Left kidney (tissue), 8 donors: ENCODE measurements at places on chromosomes 16 and 17. TPM values are rescaled to one million over a fixed set of nuclear protein-coding genes. Genes with fewer than 3 reads are reported as not detected.

GRCh38 chr16:75506574-75506973, 11.3 kb upstream of the CHST6 start:
- no peak for DNase-seq

DNA sequence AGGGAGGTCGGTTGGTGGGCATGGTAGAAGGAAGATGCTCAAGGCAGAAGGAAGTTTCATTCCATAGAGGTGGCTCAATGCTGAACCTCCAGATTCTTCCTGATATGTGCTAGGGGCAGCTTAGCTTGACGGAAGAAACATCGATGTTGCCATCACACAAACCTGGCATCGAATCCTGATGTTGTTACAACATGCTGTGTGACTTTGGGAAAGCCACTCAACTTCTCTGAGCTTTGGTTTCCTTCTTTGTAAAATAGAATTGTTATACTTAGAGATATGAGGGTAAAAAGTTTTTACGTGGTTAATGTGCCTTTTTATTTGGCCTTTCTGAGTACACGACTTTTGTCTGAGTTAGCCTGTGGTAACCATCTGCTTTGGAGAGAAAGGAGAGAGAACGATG, 287.9 kb downstream of the SHISA9 start:
- no peak for DNase-seq

GRCh38 chr17:39754958-39755553, 17.3 kb downstream of the GRB7 start:
- no peak for DNase-seq

DNA sequence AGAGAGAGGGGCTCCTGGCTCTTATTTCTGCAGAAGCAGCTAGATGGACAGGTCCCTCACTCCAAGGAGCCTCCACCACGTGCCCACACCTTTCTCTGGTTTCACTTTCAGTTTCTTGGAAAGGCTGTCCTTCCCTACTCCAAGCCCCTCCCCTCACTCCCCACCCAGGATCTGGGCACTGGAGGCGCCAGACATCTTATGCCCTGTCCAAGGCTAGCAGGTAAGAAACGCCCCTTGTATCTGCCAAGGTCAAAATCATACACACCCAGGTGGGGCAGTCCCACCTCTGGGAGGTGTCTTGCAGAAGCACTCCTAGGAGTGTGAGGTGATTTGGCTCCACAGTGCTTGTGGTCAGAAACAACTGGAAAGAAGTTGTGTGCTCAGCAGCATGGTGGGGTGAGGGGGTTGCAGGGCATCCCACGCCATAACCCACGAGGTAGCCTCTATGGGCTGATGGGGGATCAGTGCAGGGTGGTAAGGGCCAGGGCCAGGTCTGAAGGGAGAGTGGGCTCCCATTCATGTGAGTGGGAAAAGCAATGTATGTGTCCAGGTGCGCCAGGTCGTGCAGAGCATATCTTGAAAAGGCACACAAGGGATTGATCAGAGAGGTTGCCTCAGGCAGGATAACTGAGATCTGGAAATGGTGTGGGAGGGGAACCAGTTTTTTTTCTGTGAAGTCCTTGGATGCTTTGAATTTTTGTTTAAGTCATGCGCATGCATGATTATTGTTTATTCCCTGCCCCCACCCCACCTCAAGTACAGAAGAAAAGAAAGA, 31.8 kb upstream of the PRM1 start:
- no peak for DNase-seq

- no peak for DNase-seq
Measured at GRCh38 chr16:78462288-78463208, 363.1 kb downstream of the WWOX start.

DNA sequence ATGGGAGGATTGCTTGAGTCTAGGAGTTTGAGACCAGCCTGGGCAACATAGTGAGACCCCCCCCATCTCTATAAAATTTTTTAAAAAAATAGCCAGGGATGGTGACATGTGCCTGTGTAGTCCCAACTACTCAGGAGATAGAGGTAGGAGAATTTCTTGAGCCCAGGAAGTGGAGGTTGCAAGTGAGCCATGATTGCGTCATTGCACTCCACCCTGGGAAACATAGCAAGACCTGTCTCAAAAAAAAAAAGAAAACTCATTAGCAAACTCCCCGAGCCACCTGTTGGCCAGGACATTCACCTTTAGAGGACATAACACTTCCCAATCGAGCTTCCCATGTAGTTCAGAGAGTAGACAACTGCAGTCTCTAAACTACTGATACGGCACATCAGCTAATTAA, 274.2 kb downstream of the ABCC12 start:
- DNase-seq = no peak

- no peak for DNase-seq
Measured at GRCh38 chr17:82983510-82984248, 95.7 kb upstream of the METRNL start.

- no peak for DNase-seq
Measured at GRCh38 chr16:87003414-87003755, 313.8 kb downstream of the C16orf95 start.

DNA sequence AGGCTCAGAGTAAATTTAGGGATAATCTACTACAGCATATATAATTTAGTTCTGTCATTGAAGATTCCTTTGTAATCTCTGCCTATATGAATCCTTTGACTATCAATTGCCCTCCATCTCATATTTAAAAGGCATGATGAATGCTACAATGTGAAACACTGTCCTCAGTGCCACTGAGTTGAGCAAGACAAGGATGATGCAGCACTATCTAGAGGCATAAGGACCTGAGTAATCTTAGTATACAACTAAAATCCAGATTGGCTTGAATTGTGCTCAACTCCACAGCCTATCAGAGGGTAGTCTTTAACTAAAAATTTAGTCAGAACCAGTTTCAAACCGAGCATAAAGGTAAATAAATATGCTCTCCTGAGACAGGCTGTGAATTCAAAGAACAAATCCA, 11.6 kb upstream of the STRADA start:
- no peak for DNase-seq

- no peak for DNase-seq
Measured at GRCh38 chr17:46772475-46773220, 45.8 kb downstream of the WNT3 start.

- no peak for DNase-seq
Measured at GRCh38 chr16:4140652-4141051, 24.4 kb upstream of the ADCY9 start.

GRCh38 chr16:8230497-8230896, 359.8 kb downstream of the TMEM114 start:
- no peak for DNase-seq

DNA sequence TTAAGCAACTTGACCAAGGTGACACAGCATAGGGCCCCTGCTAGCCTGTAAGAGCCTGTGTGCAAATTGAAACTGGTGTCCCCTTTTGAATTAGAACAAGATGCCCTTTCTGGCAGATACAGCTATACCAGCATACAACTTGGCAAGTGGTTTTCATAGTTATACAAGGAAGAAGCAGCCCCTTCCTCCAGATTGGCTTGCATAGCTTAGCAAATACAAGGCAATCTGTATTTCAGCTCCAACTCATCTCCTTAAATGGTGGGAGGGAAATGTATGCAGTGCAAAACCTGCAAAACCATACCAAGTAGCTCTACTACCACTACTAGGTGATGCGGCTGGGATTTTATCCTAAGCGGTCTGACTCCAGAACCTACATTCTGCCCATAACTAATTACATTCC, 427.1 kb downstream of the HAPSTR1 start:
- DNase-seq = no peak

- DNase-seq = peak; percentile 50
Measured at GRCh38 chr17:49260011-49260816, 29.6 kb upstream of the PHOSPHO1 start.

DNA sequence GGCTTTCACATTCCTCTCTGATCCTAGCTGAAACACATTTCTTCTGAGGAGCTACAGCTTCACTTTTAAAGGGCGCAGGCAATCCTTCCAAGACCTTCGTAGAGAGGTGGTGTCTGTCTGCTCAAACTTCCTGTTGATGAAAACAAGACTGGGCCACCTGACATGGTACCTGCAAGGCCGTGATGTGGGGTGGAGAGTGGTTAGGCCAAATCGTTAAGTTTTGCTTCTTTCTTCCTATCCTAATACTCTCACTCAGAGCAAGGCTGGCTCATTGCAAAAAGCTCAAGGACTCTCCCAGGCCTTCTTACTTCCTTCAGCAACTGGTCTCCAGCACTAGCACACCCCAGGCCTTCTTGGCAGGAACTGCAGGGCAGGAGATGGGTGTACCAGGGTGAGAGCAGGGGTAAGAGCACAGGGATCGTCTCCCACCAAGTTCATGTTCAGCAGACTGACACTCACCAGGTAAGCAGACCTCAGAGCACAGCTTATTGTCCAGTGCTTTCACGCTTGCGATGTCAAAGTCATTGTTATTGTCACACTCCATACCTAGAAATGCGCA, 10.9 kb upstream of the FOXJ1 start:
- DNase-seq = no peak

GRCh38 chr16:61014869-61015268, 1021.4 kb downstream of the CDH8 start:
- no peak for DNase-seq

- DNase-seq = no peak
Measured at GRCh38 chr17:74907012-74907411, 13.6 kb upstream of the FADS6 start.

- DNase-seq = no peak
Measured at GRCh38 chr17:34917381-34917780, 43.9 kb downstream of the CCT6B start.

DNA sequence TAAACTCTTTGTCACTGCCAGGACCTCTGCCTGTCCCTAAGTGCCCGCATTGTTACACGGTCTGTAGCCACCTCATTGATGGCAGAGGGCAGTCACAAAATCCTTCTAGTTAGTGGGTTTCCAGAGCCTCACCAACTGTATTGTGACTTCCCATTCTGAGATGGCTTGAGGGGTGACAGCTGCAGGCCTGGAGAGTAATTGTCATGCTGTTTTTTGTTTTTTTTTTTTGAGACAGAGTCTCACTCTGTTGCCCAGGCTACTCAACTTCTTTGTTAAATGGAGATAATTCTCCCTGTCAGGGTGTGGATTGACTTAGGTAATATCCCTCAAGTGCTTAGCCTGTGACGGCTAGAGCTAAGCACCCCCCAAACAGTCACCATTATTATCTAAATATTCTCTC, 77.9 kb downstream of the SDR42E1 start:
- DNase-seq = no peak

DNA sequence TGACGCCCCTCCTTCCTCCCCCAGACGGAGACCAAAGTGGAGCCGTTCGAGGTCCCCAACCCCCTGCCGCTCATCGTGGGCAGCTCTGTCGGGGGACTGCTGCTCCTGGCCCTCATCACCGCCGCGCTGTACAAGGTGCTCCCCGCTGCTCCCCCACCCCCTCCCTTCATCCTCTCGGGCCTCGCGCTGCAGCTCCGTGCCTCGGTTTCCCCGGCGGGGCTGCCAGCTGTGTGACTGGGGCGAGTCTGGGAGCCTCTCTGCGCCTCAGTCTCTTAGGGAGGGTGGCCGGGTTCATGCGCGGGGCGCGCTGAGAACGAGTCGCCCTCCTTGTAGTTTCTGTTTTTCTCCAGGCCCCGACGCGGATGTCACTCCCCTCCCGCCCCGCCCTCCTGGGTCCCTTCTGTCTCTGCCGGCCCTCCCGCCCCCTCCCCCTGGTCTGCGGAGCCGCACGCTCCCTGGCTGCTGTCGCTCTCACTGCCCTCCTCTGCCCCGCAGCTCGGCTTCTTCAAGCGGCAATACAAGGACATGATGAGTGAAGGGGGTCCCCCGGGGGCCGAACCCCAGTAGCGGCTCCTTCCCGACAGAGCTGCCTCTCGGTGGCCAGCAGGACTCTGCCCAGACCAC, 23.7 kb upstream of the ITGAX start:
- DNase-seq = no peak

DNA sequence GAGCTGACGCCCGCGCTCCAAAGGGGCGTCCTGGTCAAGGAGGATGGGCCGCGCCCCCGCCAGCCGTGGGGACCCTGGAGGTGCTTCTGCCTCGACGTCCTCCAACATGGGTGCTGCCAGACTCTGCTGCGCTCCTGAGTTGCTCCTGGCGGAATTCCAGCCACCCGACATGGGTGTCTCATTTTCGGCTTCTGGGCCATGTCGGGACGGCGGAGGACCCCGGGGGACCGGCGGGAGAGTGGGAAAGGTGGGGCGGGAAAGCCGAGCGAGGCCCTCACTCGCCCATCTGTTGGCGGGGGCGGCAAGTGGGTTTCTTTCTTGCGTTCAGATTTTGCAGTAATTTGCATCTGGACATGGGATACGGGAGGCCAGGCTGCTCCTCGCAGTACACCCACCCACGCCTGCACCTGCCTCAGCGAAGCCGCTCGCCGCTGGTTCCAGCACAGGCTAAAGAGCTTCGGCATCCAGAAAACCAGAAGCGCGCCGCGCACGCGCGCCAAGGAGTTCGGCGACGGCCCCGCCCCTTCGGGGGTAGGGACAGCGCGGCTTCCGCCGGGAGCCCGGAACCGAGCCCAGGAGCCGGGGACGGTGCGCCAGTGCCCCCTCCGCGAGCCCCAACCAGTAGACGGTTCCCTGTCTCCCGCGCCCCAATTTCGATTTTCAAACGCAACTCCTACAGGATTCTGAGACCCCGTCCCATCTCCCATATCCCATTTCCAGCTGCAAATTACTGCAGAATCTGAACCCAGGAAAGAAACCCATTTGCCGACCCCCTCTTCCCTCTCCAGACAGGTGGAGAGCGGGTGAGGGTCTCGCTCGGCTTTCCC, at the start of gene ARMC7:
Gene ARMC7, plus strand, starts transcription at position 563 of the 827 bp plus-strand sequence. CDS start 320 bp downstream, outside the sequence.
- DNase-seq = peak; percentile 83

The ABCA8 gene
- 1.1 TPM for polyA plus RNA-seq

The SLC9A5 gene
- 4.9 TPM for polyA plus RNA-seq

The ABCA6 gene
- polyA plus RNA-seq = 4.8 TPM

The MRPL28 gene
- 52.8 TPM for polyA plus RNA-seq

The NLK gene
- 55.4 TPM for polyA plus RNA-seq

The CHD9NB gene
- polyA plus RNA-seq = 10.8 TPM
